ENCODE measurements at places on chromosomes 4 and X. TPM values are rescaled to one million over a fixed set of nuclear protein-coding genes. Genes with fewer than 3 reads are reported as not detected.

APELA gene
- not detected for total RNA-seq

CCDC149 gene
- 0.87 TPM for total RNA-seq

CT45A5 gene
- not detected for total RNA-seq

CTAG1B gene
- not detected for total RNA-seq

CT55 gene
- not detected for total RNA-seq

ENAM gene
- not detected for total RNA-seq

PNMA6F gene
- not detected for total RNA-seq

ENPP6 gene
- not detected for total RNA-seq

SSX4 gene
- total RNA-seq = not detected

VEGFC gene
- total RNA-seq = not detected
